Cardiac muscle cell (in vitro differentiated cells and primary cell): ENCODE measurements at places on chromosomes 4 and X. TPM values are rescaled to one million over a fixed set of nuclear protein-coding genes. Genes with fewer than 3 reads are reported as not detected.

CLDN34 gene
- total RNA-seq: 0.14 TPM in 1 of 2 replicates, not detected in the other

PDE5A gene
- total RNA-seq: 1.1 and 2.3 TPM in 2 replicates

CXCR3 gene
- not detected in 2 replicates for total RNA-seq

RHOXF2 gene
- not detected in 2 replicates for total RNA-seq

MAGEB2 gene
- not detected in 2 replicates for total RNA-seq
